T47D (cell line): ENCODE measurements at places on chromosomes 13 and 19.

GRCh38 chr19:50434525-50434924, 1.8 kb downstream of the MYBPC2 start:
- DNase-seq = no peak

GRCh38 chr13:45292176-45292575, 48.8 kb downstream of the TPT1 start:
- DNase-seq = no peak

- no peak for DNase-seq
Observed at GRCh38 chr19:17871878-17872250, at the start of gene SLC5A5. SLC5A5 (plus strand) TSS chr19:17871945; CDS start chr19:17872320, 375 bp downstream.

DNA sequence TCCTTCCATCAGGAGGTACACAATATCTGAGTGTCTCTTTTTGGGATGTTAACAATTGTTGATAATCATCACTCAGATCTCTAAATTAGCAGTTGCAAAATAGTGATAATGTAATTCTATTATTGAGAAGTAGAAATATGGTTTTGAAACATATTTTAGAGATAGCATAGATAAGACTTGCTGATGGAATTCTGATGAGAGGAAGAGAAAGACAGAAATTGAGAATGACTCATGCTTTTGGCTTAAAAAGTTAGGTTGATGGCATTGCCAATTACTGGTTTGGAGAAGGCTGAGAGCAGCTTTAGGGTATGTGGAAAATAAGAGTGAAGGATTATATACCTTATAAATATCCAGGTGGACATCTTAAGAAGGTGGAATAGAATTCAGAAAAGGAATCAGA, 106.4 kb upstream of the EDNRB start:
- no peak for DNase-seq

DNA sequence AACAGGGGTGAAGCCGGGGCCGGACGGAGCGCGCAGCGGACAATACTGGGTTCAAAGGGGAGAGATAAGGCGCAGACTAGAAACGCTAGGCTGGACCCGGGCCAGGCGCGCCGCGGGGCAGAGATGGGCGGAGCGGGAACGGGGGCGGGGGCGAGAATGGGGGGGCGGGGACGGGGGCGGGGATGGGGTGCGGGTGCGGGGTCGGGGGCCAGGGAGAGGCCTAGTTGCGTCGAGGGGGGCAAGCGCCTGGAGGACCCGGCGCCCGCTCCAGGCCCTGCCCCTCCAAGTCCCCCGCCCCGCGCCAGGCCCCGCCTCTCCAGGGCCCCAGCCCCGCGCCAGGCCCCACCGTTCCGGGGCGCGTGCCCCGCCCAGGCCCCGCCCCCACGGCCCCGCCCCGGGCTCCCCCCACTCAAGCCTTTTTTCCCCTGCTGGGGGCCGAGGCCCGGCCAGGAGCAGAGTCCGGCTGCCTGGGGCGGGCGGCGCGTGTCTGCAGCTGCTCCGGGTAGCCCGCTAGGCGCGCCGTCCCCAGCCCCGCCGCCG, at the start of gene CERS4:
TSS of gene CERS4 (plus strand) at position 449 of the 540 bp plus-strand sequence. CDS start 41,707 bp downstream, outside the sequence.
- DNase-seq = peak; percentile 68

- no peak for DNase-seq
Observed at GRCh38 chr13:49063497-49063896, 87.8 kb downstream of the FNDC3A start.

GRCh38 chr13:44068737-44069136, 189.0 kb downstream of the LACC1 start:
- peak; percentile 35 for DNase-seq

DNA sequence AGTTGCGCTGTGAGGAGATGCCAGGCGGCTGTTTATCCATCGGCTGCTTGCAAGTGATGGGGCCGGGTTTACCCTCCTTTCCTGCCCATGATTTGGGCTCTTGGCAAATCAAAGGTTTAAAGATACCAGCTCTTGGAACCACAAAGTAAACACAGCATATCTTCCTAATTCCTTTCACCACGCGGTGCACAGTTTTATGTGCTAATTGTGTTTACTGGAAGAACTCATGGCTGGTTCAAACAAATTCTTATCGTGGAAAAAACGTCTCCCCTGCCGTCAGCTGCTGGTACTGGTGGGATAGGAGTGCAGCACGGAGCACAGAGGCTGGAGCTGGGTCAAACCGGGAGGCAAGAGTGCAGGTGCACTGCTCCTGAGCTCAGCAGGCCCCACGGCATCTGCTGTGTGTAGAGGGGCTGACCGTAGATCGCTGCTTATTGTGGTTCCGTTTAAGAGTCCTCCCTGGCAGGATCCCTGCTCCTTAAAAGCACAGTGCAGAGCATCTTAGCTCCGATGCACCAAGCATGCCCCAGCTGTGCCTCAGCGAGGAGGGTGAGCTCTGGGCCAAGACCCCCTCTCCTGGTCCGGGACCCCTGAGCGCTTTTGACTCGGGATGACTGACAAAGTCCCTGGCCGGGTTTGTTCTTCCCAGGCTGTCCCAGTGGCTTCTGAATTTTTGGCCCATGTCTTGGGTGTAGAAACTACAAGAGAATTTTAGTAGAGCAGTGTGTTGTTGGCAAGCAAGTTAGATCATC, 51.3 kb upstream of the GAS6 start:
- no peak for DNase-seq

- DNase-seq = no peak
Observed at GRCh38 chr13:47213047-47213446, 316.2 kb upstream of the HTR2A start.

GRCh38 chr13:102402290-102402689, 442 bp upstream of the FGF14 start:
- DNase-seq = peak; percentile 18

- peak; percentile 76 for DNase-seq
Observed at GRCh38 chr19:19643158-19644053, at the start of gene GMIP. GMIP (minus strand) TSS chr19:19643657; CDS start chr19:19643529, 128 bp downstream.

GRCh38 chr13:101116826-101117225, 299.5 kb downstream of the NALCN start:
- no peak for DNase-seq
